ENCODE measurements at places on chromosomes 5 and 9.

DNA sequence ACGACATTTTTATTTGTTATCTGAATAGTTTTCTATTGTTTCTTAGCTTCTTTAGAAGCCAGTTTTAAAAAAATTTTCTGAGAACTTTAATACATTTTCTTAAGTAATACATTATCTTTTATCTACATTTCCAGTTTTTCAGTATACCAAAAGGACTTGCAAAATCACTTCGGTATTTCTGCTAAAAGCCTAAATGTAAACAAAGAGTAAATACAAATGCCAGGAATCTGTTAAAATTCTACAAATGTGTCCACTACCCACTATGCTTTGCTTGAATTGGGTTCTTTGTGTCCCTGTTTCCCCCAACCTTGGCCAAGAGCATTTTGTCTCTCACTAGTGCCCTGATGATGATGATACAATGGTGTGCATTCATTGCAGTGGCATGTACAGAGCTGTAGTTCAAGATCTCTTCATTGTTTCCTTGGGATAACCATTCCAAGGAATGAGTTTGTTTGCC is 611.2 kb downstream of the NR2F1-AS1 start:
- no peak for DNase-seq

- no peak for DNase-seq
These were observed 305.5 kb downstream of the ZSWIM6 start for GRCh38 chr5:61637566-61637965.

GRCh38 chr5:171162596-171162995 is 146.5 kb upstream of the TLX3 start:
- DNase-seq = no peak

- DNase-seq = no peak
These were observed 8.3 kb upstream of the PTBP3 start for GRCh38 chr9:112341730-112342129.

GRCh38 chr9:135287627-135288026 is 192.0 kb upstream of the PPP1R26 start:
- DNase-seq = no peak

- DNase-seq = no peak
These were observed 38.5 kb downstream of the FBXL7 start for GRCh38 chr5:15538516-15538915.

GRCh38 chr5:926417-927171 is 33.9 kb downstream of the TRIP13 start:
- DNase-seq = peak; percentile 42

DNA sequence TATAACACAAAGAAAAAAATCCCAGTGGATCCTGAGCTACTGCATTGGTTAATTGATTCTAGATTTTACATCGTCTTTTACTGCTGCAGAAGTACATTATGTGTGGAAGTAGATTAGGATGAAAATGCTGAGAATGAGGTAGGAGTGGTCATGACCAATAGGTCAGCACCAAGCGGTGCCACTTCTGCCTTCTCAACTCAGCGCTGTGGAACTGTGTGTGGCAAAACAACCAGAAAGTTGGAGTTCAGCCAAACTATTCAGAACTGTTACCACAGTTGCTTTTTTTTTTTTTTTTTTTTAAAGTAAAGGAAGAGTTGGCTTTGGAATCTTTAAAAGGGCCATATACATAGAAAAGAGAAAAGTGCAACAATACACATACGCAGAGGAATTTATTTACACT is 24.2 kb downstream of the POU5F2 start:
- DNase-seq = no peak

- DNase-seq = no peak
These were observed 138.0 kb upstream of the KCNN2 start for GRCh38 chr5:114223866-114224265.

- no peak for DNase-seq
These were observed 97.2 kb downstream of the MVB12B start for GRCh38 chr9:126423916-126424185.

- DNase-seq = no peak
These were observed 19.5 kb downstream of the RAPGEF1 start for GRCh38 chr9:131720330-131720729.

- no peak for DNase-seq
These were observed 189.3 kb downstream of the AOPEP start for GRCh38 chr9:94915476-94916450.

DNA sequence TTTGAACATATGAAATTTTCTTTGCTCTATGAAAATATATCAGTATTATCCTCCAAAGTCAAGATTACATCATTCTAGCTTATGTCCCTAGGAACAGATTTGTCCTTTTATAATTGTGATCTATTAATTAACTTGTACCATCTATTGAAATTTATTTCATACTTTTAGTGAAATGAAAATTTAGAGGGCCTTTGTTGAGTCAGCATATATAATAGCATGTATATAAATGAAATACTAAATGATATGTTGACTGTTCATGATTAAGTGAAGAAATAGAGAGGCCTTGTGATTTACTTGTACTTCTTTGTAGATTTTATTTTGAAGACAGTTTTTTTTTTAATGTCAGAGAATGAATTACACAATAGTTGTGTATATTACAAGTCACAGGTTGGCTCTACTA is 86.4 kb downstream of the PARP8 start:
- no peak for DNase-seq

GRCh38 chr9:112404508-112404932 is 24.6 kb downstream of the HSDL2 start:
- no peak for DNase-seq

- DNase-seq = no peak
These were observed 74.6 kb downstream of the LMNB1 start for GRCh38 chr5:126851501-126852011.

DNA sequence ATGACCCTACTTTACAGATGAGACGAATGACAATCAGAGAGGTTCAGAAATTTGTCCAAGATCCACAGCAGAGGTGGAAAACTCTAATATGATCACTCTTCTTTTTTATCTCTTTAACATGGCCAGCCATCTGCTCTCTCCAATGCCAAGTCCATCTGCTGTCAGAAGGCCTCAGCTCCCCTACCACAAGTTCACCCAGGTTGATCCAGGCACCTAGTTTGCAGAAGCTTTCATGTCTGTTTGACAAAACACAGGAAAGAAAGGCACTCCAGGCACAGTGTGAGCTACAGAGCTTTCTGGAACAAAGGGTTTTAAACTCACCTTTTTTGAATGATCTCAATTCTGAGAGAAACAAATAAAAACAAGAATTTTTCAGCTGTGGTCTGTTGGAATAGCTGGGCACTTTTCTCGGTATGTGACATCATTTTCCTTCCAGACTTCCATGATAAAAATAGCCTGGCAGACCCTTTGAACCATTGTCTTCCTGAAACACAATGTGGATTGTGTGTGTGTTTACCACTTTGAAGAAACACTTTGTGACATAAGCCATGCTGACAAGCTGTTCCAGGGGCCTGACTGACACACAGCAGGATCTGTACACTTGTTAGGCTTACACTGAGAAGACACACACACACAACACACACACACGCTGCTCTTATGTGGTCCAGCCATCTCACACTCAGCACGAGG is 214.3 kb downstream of the AGTPBP1 start:
- no peak for DNase-seq

DNA sequence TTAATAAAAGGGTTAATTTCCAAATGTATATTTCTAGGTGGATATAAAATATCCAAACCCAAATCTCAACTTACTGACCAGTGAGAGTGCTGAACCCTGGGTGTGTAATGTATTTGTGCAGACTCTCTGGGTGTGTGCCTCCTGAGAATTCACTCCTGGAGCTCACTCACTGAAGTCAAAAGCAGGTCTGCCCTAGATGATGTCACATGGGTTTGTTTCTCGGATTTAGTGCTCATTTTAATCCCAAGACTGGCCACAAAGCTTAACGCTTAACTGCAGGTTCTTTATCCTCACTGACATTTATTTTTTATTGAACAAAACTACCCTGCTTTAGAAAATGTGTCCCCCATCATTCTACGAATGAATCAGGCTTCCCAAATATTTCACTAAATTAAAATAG is 179.4 kb downstream of the PPP2R2B start:
- DNase-seq = no peak

- DNase-seq = no peak
These were observed 513.7 kb downstream of the CDK5RAP2 start for GRCh38 chr9:120066315-120066714.

- no peak for DNase-seq
These were observed 52.8 kb downstream of the VAV2 start for GRCh38 chr9:133939171-133939785.

DNA sequence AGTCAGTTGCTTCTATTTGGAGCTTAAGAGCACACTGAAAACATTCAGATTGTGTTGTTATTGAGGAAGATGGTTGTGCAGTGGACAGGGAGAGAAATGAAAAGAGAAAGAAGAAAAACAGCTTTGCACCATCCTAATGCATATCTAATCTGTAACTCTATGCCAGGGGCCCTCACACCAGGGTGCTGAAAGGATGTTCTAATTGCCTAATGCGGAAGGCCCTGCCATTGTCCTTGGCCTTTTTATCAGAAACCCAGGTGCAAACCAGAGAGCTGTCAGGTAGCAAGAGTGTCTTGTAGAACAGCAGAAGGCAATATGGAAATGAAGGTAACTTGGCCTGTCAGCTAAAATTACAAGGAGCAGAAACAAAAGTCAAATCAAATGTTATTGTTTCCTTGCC is 384.5 kb upstream of the PIK3R1 start:
- no peak for DNase-seq

DNA sequence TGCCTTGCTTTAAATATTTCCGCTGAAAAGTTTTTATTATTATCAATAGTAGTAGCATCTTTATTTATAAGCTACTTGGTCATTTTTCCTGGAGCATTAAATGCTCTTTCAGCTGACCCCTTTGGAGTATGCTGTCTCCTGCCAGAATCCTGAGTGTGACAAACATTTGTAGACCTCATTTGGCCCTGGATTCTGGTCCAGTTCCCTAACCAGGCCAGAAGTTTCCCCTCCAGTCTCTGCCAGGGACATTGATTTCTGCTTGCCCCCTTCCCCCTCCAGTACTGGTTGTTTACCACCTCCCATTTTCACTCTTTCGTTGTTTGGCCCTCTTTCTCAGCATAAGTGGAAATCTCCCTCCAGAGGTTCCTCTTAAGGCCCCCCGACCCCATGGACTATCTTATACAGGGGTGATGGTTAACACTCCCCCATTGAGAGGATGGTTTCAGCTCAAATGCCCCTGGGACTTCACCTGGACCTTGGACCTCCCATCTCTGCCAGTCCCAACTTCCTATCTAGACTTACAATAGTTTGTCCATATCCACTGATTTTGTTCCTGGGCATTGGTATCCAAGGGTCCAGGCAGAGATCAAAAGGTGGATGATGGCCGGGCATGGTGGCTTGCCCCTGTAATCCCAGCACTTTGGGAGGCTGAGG is 24.6 kb upstream of the COL27A1 start:
- no peak for DNase-seq

DNA sequence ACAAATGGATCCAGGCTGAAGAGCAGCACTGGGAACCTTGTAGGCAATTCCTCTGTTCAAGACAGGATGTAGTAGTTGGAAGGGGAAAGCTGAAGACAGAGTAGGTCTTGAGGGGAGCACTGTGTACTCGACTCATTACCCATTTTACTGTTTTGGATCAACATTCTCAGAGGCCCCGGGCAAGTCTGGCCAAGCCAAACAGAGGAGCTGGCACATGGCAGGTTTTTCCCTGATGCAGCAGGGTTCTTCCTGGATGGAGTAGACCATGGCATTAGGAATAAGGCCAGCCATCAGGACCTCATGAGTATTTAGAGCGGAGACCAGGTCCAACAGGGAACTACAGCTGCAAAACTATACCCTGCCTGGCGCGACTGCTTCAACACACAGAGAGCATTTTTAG is 4.4 kb downstream of the SVEP1 start:
- DNase-seq = no peak

DNA sequence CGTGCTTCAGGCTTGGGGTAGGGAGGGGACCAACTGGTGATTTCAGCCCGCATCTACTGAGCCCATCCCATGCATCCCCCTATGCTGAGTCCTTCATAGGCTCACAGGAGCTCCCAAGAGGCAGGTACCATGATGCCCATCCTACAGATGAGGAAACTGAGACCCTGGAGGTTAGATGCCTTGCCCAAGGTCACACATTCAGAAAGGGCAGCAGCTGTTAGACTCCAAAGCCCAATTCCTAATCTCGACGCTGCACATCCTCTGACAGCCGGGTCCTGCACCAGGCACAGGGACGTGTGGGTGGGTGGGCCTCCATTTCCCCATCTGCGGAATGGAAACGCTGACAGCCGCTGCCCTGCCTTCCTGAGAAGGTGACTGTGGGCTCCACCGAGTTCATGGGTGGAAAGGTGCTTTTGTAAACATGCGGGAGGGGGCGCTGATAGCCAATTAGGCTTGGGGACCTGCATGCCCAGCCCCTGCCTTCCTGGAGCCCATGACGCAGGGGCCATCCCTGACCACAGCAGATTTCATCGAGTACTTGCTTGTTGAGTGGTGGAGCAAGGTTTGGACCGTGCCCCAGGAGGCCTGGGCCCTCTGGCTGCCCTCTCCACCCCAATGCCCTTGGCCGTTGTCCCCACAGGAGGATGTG is 2.2 kb downstream of the DNM1 start:
- no peak for DNase-seq

DNA sequence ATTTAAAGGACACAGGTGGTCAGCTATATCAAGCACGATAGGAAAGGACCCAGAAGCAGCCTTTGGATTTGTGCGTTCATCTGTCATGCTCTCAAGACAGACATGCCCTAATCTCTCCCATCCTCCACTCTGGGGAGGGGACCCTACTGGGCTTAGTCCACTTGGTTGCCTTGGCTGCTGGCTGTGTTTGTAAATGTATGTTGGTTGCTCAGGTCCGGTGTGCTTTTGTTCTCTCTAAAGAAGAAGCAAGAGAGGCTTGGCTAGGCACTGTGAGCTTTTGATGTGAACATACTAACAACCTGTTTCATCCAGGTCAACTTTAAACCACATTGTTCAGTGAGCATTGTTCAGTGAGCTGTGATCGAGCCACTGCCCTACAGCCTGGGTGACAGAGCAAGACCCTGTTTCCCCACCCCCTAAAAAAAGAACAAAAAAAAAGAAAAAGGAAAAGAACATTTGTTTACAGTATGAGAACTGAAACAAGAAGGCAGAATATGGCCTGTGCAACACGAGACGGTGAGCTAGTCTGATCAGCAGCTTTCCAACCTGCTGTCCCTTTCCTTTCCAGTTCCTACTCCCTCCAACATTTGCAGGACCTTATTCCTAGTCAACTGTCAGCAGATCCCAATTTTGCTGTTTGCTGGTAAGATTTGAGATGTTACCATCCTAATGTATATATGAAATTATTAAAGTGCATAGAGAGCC is 228.3 kb downstream of the ARHGAP26 start:
- DNase-seq = no peak

DNA sequence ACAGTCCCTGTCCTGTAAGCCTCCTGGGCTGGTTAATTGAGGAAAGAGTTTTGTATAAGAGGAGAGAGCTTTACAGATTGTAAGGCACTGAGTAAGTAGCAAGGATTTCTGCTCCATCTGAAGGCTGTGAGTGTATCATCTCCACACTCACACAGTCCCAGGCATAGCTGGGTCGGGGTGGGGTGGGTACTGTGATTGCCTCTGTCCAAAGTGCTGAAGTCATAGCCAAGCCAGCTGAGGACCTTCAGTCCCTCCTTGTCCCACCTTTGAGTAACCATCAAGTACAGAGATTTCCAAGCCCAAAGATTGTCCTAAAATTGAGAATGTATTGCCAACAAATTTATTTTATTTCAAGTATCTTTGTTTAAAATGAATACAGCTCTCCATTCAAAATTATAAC is 5.5 kb upstream of the DNAJB5 start:
- no peak for DNase-seq

Measured in GM19239 (cell line).